ENCODE measurements at places on chromosomes 4 and X.
A peak's percentile ranks its signal among the peaks of the same experiment; 100 is the strongest.

DNA sequence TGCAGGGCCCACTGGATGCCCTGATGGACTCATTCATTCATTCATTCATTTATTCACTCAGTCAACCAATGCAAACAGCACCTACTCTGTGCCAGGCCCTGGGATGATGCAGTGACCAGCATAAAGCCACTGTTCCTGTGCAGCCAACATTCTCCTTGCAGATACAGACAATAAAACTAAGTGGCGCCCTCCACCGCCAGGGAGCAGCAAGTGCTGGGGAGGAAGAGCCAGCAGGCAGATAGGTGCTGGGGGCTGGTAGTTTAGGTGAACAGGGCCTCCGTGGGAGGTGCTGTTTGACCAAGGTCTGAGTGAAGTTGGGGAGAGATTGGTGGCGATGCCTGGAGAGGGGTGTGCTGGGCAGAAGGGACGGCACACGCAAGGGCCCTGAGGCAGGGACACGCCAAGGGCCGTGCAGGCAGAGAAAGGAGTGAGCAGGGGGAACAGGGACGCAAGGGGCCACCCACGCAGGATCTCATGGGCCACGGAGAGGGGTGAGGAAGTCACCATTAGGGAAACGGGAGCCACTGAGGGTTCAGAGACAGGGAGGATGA is 65.5 kb downstream of the WFS1 start:
- no peak for DNase-seq

- DNase-seq, result peak; percentile 74
These were observed 8.8 kb downstream of the DDX53 start for GRCh38 chrX:23008431-23009099.

DNA sequence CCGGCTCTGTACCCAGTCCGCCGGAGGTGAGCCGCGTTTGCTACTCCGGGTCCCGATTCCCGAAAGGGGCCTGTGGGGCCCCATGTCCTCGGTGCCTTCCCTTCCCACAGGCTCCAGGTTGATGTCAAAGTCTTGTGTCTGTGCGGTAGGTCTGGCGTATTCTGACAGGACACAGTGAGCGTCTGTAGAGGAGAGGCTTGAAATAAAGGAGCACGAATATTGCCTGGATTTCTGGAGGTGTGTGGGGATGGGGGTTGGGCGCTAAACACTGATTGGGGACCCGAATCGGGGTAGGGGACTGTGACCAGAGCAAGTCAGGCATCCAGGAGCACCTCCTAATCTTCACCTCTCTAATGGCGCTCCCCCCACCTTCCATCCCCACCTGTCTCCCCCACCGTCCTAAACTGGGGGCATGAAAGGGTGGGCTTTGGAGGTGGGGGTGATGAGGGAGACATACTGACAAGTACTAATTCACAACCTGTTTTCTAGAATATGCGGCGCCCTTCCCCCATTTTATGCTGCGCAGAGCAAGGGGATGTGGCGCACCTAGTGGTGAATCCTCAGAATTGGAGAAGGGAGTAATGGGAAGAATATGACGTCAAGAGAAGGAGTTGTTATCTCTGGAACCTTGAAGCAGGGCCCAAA is 855 bp downstream of the GPRASP2 start:
- DNase-seq, result peak; percentile 28

- DNase-seq, result no peak
These were observed 87.8 kb upstream of the RPS6KA3 start for GRCh38 chrX:20354505-20354904.

GRCh38 chr4:6499238-6499600 is 26.8 kb upstream of the PPP2R2C start:
- DNase-seq, result no peak

DNA sequence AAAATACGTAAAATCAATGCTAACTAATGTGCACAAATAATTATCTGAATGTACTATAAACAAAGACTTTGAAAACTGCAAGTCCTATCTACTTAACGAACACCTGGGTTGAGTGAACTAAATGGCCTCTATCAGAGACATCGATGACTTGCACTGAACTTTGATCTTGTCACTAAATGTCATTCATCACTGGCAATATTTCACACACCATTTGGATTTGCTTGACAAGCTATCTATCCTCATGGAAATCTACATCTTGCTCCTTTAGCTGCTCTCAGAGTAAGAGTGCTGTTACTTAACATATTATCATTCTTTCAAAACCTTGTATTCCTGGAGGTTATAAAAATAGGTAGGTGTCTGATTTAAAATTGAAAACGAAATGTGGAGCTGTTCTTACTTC is 289.3 kb downstream of the TLL1 start:
- no peak for DNase-seq
